ENCODE measurements at places on chromosomes 4 and X.

- DNase-seq = peak; percentile 24
Measured at GRCh38 chr4:40916880-40917279, 167.1 kb downstream of the NSUN7 start.

DNA sequence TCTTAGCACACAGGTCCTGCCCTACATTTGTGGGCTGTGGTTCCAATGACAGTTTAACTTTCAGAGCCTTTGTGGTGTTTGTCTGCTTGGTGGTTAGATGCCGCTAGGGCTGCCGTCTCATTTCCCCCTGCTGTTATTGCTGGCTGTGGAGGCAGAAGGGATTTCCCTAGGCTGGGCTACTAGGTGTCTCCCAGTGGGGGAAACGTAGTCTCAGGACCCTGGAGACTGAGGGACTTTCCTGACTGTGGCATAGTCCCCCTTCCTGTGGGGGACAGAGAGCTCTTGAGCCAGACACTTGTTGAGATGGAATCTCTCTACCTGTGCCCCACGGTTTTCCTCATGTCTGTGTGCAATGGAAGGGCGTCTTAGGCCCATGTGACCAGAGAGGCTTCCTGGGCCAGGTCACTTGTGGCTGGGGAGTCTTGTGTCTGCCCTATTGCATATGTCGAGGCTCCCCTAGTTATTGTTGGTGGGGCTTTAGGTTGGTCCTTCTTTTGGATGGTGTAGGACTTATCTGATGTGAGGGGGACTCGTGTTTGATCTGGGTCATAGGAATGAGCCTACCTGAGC is 68.2 kb downstream of the ARHGAP10 start:
- peak; percentile 2 for DNase-seq

DNA sequence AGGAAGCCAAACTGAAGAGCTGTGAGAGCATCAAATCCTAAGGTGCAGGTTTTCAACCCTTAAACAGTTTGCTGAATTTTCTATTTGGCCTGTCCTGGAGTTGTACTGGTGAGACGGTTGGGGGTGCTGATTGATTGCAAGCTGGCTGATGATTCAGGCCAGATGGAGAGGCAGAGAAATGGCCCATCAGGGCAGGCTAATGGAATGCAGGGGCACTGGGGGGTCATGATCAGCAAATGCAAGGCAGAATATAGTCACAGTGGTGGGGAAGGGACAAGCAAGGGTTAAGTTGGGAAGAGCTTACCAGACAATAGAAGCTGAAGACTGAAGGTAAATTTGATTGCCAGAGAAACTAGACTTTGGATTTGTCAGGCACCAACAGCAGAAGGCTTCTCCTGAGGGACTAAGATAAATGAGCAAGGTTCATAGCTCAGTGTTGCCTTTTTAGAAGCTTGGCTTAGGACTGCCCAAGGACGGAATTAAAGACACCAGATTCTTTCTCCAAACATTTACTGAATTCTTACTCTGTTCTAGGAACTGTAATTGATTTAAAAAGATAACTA is 4.3 kb upstream of the AADAT start:
- DNase-seq = no peak

- no peak for DNase-seq
Measured at GRCh38 chr4:119118397-119118796, 17.2 kb upstream of the MYOZ2 start.

- no peak for DNase-seq
Measured at GRCh38 chrX:19627081-19627480, 111.8 kb upstream of the MAP3K15 start.

DNA sequence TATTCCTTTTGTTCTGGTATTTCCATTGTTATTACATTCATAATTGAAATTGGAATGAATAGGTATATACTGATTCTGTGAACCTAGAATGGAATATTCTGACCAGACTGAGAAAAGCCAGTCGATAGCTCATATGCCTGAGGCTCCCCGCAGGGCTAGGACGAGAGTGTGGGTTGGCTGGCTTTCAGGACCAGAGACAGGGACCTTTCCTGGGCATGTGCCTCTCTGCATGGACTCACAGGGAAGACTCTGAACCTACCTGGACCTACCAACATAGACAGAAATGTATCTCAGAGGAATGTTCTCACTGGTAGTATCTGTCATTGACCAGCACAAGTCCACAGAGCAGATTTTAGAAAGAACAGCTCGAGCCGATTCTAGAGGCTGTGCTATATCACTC is 214.6 kb downstream of the FRMPD4 start:
- no peak for DNase-seq

GRCh38 chr4:167176723-167177367 is 57.4 kb downstream of the SPOCK3 start:
- DNase-seq = no peak

GRCh38 chr4:158936238-158936637 is 166.6 kb upstream of the RAPGEF2 start:
- no peak for DNase-seq

GRCh38 chrX:9166584-9166944 is 132.6 kb upstream of the FAM9B start:
- DNase-seq = no peak

DNA sequence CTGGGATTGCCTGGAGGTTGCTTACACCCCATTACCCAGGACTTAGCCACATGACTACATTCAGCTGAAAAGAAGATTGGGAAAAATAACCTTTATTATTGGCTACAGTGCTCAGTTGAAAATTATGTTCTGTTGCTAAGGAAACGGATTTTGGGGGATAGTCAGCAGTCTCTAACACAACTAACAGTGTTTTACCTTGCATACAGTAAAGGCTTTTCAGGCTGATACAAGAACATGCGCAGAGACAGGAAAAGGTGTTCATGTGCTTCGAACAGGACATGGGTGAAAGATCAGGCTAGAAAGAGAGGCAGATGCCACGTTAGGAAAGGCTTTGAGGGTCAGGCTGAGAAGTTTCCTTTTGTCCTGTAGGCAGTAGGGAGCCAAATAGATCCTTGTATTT is 14.8 kb upstream of the RHOH start:
- DNase-seq = no peak

GRCh38 chr4:32744211-32744610 is 2024.0 kb downstream of the PCDH7 start:
- no peak for DNase-seq

DNA sequence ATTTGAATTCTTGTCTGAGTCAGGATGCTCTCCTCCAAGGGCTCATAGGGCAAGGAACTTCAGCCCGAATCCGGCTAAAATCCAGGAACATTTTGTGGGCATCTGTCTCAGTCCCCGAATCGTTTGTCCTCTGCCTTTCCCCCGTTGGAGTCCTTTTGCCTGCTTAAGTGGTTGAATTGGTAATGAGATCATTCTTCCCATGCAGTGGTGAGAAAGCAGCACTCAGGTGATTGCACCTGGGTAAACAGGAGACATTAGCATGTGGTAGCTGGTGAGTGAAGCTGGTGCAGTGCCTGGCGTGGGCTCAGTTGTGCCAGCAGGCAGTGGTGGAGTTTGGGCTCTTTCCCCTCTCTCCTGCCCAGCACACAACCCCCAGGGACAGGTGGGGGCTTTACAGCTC is 61.9 kb upstream of the MTM1 start:
- no peak for DNase-seq

- no peak for DNase-seq
Measured at GRCh38 chrX:80810365-80810978, 795 bp upstream of the BRWD3 start.

GRCh38 chr4:45317276-45317675 is 590.9 kb upstream of the GNPDA2 start:
- no peak for DNase-seq

DNA sequence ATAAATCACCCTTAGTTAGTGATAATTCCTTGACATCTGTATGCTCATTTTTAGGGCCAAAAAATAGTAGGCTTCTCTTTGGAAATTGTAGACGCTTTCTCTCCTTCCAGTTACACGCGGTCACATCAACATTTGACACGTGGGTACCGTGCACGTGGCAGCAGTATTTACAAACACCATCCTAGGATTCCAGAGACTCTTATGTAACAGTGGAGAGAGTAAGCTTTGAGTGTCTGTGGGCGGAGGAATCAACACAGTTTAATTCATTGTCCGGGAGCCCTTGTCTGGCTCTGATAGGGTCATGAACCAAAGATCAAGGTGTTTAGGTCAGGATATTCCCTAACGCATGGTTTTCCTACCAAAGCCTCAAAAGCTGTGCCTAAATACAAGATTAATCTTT is 12.2 kb downstream of the TET2 start:
- no peak for DNase-seq

- DNase-seq = no peak
Measured at GRCh38 chrX:12946838-12947544, 27.9 kb upstream of the TMSB4X start.

GRCh38 chr4:52748432-52748831 is 2.8 kb downstream of the ERVMER34-1 start:
- no peak for DNase-seq

GRCh38 chr4:2924765-2925301 is 38.4 kb downstream of the NOP14 start:
- no peak for DNase-seq

DNA sequence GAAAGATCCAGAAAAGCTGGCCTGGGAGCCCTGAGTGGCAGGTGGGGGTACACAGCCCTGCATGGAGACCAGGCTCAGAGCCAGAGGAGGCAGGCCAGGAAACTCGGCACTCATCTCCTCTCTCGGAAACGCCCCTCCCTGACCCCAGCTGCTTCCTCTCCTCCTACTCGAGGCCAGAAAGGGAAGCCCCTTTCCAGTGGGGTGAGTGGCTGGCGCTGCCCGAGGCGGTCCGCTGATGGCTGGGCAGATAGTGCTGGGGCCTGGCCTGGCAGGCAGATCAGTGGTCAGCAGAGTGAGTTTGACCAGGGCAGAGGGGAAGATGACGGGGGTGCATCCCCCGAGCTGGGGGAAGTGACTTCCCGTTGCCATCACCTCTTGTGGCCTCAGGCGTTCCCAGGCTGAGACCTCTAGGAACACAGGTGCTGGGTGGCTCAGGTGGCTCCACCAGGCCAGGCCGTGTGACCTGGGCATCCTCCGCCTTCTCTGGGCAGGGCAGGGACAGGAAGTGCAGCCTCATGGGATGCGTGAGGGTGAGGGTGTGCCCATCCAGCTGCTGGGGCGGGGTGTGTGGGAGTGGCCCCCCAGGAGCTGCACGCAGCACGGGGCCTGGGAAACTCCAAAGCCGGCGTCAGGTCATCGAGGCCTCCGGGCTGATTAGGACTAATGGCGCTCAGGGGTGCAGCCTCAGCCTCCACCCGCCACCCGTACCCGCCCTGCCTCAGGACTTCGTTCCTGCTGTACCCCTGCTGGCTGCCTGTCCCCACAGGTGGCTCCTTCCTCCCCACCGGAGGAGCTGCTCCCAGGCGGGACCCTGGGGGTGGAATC is 5.7 kb downstream of the SH3BP2 start:
- DNase-seq = no peak

- DNase-seq = no peak
Measured at GRCh38 chr4:90904021-90904420, 776.8 kb downstream of the CCSER1 start.

DNA sequence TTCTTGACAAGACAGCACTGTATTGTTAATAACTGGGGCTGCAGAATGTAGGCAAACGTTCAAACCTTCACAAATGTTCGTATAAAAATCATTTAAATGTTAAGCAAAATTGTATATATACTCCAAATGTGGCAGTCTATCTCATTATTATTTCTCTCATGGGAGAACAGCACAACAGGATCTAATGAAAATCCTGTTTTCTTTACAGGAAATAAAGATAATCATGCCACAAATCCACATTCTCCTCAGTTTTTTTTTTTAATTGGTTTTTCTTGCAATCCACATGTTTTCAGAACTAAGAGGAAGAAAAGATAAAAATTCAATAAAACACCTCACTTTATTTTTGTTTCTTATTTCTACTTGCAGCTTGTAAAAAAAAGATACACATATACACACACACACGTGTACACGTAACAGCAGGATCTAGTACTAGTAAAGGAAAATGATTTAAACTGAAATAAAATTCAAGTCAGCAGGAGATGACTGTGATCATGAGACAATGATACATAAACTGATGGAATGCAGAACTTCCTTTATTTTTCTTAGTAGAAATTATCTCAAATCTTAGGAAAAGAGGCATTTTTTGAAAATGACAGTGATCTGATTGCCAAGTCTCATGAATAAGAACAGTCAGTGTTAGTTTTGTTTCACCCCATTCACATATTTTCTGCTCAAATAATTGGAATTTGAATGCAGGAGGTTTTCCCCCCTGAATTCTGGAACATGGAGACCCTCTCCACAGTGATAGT is 11.3 kb downstream of the APBB2 start:
- DNase-seq = no peak

DNA sequence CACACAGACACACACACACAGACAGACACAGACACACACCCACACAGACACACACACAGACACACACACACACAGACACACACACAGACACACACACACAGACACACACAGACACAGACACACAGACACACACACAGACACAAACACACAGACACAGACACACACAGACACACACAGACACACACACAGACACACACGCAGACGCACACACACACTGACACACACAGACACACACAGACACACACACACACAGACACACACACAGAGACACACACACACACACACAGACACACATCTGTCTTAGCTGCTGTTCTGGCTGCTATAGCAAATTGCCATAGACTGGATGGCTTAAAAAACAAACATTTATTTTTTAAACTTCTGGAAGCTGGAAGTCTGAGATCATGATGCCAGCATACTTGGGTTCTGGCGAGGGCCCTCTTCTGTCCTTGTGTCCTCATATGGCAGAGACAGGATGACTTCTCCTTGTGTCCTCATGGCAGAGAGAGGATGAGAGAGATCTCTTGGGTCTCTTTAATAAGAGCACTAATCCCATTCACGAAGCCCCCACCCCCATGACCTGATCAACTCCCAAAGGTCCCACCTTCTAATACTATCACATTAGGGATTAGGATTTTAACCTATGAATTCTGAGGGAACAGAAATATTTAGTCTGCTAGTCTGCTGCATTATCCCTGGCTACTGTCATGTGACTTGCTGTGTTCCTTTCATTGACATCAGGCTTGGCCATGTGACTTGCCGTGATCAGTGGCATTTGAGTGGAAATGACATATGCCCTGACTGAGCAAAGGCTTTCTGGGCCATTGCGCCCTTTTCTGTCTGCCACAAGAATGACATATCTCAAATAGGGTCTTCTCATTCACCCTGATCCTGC is 32.7 kb upstream of the RASGEF1B start:
- DNase-seq = no peak

DNA sequence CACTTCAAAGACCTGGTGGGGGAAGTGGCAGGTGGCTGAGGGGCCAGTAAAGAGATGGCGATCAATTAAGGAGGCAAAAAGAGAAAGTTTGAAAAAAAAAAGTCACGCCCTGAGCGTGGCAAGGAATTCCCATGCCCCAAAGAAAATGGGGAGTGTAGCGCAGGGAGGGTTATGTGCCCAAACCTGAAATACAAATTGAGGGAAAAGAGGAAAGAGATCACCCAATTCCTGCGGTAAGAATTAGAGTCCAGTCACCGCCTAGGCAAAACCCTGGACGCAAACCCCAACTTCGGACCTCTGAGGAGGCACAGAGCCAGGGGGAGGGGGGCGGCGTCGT is 595 bp downstream of the ENOX2 start:
- DNase-seq = no peak

- DNase-seq = no peak
Measured at GRCh38 chr4:62676962-62677361, 1476.8 kb downstream of the ADGRL3 start.

GRCh38 chrX:43562372-43562771 is 93.7 kb upstream of the MAOA start:
- DNase-seq = no peak
